ENCODE measurements at places on chromosomes 5 and 9.
A peak's percentile ranks its signal among the peaks of the same experiment; 100 is the strongest.

DNA sequence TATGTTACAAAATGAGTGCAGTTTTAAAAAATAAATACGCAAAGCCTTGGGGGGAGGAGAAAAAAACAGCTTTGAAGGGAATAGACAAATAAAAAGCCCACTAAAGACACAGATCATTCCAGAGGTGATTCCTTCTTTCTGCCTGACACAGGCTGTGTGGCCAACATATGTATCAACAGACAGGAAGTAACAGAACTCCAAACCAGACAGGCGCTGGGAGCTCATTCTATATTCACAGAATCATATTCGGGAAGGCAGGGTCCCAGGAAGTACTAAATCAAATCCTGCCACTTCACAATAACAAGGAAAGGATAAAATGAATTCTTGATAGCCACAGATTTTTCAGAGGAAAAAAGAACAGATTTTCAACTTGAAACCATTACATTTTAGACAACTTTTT is 62.1 kb downstream of the SEMA5A start:
- DNase-seq: no peak

DNA sequence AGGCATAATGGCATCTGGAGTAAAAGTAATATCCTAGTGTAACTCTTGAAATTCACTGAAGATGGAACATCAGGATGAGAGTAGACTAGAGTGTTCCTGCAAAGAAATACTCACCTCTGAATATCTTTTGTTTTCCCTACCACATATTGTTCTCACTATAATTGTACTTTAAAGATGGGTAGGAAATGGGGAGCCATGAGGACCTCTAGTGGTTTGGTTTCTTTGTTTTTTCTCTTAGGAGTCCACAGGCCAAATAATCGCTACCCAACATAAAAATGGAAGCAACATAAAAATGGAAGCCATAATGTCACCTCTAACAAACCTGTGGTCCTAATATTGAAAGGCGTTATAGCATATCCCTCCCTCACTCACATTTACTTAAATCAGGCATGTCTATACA is 2375.8 kb downstream of the MAT2B start:
- DNase-seq: peak; percentile 8

DNA sequence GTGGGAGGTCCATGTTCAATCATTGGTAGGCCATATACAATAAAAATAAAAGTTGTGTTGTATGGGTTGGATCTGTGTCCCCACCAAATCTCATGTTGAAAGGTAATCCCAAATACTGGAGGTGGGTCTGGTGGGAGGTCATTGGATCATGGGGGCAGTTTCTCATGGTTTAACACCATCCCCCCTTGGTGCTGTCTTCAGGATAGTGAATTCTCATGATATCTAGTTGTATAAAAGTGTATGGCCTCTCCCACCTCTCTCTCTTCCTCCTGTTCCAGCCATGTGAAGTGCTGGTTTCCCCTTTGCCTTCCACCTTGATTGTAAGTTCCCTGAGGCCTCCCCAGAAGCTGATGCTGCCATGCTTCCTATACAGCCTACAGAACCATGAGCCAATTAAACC is 15.1 kb downstream of the SPATA9 start:
- no peak for DNase-seq

- DNase-seq: peak; percentile 59
These were observed 29.8 kb downstream of the UGCG start for GRCh38 chr9:111926421-111926875.

- DNase-seq: no peak
These were observed 29.4 kb upstream of the ALDH1A1 start for GRCh38 chr9:72982146-72982799.

DNA sequence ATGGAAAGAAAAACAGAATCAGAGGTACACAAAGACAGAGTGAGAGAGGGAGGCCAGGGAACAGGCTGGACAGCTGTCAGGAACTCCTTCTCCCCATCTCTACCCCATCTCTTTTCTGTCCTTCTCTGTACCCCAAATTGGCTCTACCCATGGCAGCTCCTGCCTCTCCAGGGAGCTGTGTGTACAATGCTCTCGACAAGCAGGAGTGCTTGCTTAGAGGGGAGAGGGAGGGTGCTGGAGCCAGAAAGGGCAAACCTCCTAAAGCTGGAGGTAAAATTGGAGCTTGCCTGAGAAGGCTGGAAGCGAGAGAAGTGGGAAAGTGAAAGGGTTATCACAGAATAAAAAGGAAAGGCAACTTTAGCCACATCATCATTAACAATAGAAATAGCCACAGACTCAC is 6.4 kb downstream of the TPM2 start:
- no peak for DNase-seq

- DNase-seq: no peak
These were observed 129.6 kb upstream of the HMHB1 start for GRCh38 chr5:143682246-143682905.

DNA sequence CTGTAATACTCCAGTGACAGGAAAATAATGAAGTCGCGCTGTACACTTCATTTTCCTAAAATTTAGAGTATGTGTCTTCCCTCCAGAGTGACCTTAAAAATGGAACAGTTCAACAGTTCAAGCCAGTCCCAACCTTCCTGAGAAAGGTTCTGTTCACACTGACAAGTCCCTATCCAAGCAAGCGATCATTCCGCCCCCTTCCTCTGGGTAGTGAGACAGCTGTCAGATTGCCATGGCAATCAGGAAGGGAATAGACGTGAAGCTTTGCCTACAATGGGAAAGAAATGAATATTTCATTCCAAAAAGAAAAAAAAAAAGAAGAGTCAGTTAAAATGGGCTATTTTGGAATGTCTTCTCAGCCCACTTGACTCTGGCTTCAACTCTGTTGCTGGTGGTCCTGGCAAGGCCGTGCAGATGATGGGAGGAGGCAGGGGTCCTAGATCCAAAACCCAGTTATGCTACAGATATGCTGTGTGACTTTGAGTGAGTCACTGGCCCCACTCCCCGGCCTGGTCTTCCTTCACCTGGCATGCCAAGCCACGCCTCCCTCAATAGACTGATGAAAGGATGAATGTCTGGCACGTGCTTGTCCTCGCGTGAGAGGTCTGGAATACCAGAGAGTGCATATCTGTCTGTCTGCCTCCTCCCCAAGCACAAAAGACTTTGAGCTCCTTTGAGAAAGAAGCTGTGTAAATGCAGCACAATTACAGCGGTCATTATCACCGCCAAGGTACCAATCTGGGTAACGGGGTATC is 165.8 kb upstream of the WWC1 start:
- no peak for DNase-seq

GRCh38 chr5:142819825-142820224 is 49.6 kb downstream of the ARHGAP26 start:
- DNase-seq: no peak

GRCh38 chr5:87141544-87141943 is 126.1 kb upstream of the RASA1 start:
- DNase-seq: no peak

DNA sequence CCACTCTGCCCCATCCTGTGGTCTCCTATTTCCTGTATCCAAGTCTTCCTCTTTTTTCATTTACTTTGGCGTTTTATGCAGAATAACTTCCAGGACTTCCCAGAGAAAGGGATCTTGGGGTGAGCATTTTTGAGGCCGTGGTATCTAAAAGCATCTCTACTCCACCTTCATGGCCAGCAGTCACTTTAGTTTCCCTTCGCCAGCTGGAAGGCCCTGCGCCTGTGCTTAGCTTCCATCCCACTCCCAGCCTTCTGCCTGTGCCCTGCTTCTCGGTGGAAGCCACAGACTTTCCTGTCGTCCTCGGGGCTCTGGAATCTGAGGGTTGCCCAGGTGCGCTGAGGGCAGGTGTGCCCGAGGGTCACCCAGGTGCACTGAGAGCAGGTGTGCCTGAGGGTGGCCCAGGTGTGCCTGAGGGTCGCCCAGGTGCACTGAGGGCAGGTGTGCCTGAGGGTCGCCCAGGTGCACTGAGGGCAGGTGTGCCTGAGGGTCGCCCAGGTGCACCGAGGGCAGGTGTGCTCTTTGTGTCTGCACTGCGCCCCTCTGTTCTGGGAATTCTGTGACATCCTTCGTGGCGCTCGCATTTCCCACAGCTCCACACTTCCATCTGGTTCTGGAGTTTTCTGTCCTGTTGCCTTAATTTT is 32.4 kb upstream of the LRRC14B start:
- DNase-seq: no peak
